ENCODE measurements at places on chromosomes 3 and 15.
A peak's percentile ranks its signal among the peaks of the same experiment; 100 is the strongest.

DNA sequence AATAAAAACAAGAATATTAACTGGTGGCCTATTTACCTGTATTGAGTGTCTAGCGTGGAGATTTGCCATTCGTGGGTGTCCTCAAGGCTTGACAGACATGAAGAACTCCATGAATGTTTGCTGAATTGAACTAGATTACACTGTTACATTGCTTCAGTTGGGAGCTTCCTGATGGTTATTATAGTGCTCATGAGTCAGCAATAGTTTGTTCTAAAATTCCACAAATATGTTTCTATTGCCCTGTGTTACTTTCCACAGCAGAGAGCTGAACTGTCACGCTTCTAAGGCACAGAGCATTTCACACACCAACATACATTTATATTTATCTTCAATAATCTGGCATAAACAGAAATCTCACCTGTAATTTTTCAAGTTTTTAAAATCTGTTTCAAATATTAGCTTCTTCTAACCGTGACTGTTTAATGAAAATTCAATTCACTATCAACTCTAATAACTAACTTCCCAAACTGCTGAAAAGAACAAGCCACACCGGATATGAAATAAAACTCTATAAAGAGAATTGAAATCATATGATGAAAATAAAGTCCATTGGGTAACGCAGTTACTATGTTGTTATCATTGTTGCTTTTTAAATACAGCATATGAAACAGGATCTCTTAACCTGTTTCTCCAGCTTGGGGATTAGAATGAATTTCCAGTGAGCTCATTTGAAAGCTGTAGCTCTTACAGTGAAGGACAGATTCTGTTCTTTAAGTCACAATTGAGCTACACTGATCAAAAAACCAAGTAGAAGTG, 61.2 kb upstream of the MCF2L2 start:
- no peak for DNase-seq

GRCh38 chr3:109187390-109187789, 50.9 kb downstream of the C3orf85 start:
- no peak for DNase-seq

GRCh38 chr3:72844436-72844993, 3.7 kb downstream of the SHQ1 start:
- no peak for DNase-seq

DNA sequence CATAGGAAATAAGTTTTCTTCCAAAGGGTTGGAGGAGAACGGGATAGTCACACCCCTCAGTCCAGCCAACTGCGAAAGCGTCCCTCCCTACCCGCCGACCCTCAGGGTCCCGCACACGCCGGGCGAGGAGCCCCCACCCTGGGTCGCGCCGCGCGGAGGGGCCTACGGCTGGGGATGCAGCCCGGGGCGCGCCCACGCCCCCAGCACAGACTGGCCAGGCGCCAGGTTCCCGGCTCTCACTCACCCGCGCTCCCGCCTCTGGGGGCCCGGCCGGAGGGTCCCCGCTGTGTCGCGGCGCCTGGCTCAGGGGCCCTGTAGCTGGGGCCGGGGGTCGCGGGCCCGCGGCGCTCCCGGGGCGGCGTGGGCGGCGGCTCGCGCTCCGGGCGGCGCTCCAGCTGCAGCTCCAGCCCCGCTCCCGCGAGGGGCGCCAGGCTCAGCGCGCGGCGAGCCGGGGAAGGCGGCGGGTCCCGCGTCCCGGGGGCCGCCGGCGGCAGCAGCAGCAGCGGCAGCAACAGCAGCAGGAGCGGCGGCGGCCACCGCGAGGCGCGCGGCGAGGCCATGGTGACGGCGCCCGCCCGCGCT, 375 bp downstream of the HEG1 start:
- DNase-seq: no peak

- no peak for DNase-seq
Measured at GRCh38 chr15:58206151-58206550, 68.0 kb downstream of the AQP9 start.

- DNase-seq: no peak
Measured at GRCh38 chr3:120753810-120754209, 11.3 kb downstream of the GTF2E1 start.

GRCh38 chr3:184321666-184322065, 7.3 kb downstream of the EIF4G1 start:
- DNase-seq: no peak

- DNase-seq: no peak
Measured at GRCh38 chr3:174247687-174248152, 611.4 kb upstream of the NAALADL2 start.

DNA sequence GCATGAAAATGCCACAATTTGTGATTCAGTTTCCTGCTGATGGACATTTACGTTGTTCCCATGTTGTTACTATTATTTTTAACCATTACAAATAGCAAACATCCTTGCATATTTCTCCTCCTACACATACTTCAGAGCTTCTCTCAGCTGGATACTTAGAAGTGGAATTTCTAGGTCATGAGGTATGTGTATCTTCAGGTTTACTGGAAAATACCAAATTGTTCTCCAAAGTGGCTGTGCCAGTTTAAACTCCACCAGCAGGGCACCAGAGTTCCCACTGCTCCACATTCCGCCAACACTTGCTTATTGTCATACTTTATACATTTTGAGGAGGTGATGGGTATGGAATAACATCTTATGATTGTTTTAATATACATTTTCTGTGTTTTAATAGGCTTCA, 45.7 kb downstream of the PRR23E start:
- no peak for DNase-seq

DNA sequence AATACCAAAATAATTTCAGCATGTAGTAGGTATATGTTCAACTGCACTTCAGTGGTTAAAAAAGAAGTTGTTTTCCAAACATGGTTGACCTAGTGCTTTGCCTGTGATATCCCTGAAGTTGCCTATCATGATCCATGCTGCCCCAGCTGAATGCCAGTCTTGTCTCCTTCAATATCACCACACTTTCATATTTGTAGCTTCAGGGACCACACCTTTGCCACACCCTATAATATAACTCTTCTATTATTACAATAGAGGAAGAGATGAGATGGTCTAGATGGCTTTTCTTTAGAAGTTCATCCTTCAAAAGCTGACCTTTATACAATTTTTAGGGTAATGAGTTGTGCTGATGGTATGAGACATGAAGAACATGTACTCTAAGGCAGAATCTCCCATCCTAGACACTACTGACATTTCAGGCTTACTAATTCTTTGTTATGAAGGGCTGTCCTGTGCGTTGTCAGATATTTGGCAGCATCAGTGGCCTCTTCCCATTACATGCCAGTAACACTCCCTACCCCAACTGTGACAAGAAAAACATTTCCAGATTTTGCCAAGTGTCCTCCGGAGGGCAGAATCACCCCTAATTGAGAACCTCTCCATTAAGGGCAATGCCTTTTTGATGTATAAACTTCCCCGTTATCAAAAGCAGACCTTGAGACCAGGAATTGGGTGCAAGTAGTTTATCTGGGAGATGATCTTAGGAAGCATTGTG, 76.2 kb upstream of the PLCL2 start:
- DNase-seq: no peak

DNA sequence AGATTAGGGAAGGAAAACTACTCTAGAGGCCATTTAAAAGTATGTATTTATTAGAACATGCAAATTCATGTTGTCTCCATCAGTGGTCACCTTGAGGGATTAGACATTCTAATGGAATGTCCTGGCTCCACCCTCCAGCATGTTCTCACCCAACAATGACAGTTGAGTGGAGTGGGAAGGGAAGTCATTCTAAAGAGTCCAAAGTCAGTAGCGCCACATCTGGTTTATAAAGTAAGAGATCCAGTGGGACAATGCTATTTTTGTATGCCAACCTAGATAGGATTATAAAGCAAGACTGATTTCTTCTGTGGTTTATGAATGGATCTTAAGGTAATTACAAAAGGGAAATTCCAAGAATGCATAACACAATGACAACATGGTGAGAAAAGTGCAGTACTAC, 33.3 kb downstream of the SLC24A1 start:
- DNase-seq: no peak

DNA sequence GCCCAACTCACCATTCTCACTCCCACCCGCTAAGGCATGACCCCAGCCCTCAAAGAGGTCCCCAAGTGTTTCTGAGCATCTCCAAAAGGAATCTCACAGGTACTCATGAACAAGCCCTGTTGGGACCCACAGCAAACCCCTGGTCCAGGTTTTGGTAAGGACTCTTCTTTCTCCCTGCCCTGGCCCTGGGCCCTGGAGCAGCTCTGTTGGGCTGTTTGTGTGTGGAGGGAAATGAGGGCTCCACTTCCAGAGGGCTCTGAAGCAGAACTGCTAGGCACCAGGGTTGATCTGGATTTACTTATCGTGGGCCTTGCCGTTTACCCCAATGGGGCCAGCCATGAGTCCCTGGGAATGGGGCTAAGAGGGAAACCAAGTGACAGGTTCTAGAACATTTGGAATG, 92.9 kb downstream of the TLE3 start:
- DNase-seq: no peak

DNA sequence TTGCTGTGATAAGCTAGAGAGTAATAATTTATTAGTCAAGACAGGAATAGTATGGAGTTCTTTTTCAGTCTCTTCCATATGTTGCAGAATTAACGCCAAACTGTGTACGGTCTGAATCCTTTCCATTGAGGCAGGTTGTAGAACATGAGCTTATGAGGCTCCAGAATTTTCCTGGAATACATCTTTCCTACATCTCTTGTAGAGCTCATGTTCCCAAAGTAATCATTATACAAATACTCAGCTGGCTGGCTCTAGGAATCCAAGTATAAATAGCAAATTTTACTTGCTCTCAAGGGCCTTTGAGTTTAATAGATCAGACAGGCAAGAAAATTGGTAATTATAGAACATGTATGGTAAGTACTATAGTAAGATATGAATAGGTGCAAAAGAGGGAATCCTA, 419.4 kb downstream of the RBMS3 start:
- no peak for DNase-seq

DNA sequence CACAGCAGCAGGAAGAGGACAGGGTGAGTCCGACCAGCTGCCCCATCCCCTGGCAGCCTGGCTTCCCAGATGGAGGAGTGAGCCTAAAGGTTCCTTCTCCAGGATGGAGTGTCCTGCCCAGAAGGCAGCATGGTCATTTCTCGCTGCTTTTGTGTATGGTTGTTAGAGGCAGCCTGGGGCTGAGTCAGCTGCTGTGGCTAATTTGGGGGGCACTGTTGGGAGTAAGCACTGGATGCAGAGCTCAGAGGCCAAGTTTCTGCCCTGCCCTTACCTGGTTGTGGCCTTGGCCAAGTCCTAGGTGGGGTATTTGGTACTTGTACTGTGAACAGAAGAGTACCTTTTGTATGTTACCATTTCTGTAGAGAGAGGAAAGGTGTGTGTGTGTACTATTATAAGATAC, 78.6 kb downstream of the ADAMTS7 start:
- no peak for DNase-seq

- DNase-seq: no peak
Measured at GRCh38 chr3:53109190-53109589, 21.0 kb downstream of the RFT1 start.

- peak; percentile 64 for DNase-seq
Measured at GRCh38 chr3:115814778-115815380, 191.6 kb downstream of the GAP43 start.

DNA sequence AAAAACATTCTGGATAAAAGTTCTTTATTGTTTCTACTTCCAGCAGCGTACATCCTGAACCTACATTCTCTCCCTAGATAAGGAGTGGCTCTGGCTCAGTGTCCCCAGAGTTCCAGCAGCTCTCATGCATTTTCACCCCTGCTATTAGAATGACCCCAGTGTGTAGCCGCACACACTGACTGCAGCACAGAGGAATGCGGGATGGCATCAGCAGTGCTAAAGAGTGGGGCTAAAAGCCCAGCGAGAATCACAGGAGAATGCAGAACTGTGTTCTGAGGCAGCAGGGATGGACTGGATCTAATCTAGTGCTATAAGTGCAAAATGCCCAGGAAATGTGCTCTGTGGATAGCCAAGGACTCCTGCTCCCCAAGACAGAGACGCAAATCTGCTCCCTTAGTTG, 66.4 kb upstream of the TJP1 start:
- DNase-seq: no peak

- DNase-seq: no peak
Measured at GRCh38 chr3:186442162-186442561, 80.1 kb upstream of the DGKG start.

- no peak for DNase-seq
Measured at GRCh38 chr3:141723255-141723654, 14.8 kb upstream of the RNF7 start.
